ENCODE measurements at places on chromosomes 12 and 14.

DNA sequence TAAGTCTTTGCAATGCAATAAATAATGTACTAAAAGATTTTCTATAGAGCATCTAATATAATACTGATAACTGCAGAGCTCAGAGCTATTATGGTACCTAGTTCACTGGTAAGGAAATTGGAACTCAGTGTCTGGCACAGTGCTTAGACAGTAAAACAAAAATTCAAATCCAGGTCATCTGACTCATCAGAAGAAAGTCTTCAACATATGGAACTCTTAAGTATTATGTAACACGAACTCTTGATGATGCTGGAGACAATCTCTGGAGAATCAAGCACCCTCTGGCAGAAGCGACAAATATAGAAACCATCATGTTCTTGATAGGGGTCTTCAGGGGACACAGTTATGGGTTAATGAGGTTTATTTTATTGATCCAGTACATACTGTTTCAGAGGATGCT lies 37.3 kb upstream of the TRHDE start:
- DNase-seq, result no peak

- no peak for DNase-seq
These were observed 12.0 kb upstream of the FAM234B start for GRCh38 chr12:13032164-13032563.

GRCh38 chr12:18810537-18811253 lies 72.8 kb downstream of the CAPZA3 start:
- DNase-seq, result no peak

DNA sequence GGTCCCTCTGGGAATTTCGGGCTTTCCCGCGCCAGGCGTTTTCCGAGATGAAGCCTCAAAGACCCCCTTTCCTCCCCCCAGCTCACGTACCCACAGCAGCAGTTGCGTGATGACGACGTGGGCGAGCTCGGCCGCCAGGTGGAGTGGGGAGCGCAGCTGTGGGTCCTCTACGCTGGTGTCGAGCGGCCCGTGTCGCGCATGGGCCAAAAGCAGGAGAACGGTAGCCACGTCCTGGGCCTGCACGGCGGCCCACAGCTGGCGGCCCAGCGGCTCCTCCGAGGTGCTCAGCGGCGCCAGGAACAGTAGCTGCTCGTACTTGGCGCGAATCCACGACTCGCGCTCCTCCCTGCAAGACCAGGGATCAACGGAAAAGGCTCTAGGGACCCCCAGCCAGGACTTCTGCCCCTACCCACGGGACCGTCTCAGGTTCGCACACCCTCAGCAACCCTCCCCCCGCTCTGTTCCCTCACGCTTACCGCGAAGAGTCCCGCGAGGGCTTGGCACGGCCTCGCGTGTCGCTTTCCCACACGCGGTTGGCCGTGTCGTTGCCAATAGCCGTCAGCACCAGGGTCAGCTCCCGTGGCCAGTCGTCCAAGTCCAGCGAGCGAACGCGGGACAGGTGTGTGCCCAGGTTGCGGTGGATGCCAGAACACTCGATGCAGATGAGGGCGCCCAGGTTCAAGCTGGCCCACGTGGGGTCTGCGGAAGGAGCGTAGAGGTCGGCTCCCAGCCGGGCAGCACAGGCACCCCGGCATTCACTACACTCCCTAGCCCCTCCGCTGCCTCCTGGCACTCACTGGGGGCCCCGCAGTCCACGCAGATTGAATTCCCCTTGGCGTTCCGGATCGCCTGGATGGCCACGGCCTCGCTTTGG lies 11.4 kb downstream of the AGAP2 start:
- DNase-seq, result peak; percentile 14

- DNase-seq, result no peak
These were observed 8.0 kb downstream of the SLC8B1 start for GRCh38 chr12:113326775-113327395.

- DNase-seq, result no peak
These were observed 203.8 kb downstream of the CALM1 start for GRCh38 chr14:90600619-90601018.

DNA sequence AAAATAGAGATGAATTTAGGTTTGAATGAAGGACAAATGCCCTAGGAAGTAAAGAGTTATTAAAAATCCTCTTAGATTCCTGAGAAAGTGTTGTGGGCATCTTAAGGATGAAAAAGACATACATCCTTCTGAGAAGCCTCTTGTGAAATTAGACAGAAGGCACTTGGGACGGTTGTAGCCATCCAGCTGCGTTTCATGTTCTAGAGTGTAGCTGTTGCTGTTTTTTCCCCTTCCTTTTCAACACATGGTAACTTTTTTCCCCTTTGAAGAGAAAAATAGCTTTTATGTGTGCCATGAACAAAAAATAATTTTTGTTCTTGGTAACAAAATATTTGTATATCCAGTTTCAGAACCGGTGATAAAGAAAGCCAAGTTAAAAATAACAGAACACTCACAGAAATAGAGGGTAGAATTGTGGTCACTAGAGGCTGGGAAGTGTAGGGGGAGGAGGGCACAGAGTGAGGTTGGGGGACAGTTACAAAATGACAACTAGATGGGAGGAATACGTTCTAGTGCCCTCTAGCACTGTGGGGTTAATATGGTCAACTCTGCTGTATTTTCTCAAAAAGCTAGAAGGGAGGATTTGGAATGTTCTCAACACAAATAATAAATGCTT lies 58.4 kb downstream of the PTHLH start:
- no peak for DNase-seq

DNA sequence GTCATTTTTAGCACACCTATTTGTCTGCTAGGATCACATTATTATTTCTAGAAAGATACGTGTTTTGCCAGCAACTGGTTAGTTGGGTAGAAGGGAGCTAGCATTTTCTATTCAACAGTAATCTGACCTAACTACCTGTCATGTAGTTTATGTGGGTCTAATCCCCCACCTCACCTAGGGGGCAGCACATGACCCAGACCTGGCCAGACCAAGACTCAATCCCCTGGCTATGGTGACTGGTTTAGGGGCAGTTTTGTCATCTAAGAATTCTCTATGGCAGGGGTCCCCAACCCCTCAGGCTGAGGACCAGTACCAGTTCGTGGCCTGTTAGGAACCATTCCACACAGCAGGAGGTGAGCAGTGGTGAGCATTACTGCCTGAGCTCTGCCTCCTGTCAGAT lies 29.5 kb upstream of the EVL start:
- no peak for DNase-seq

- no peak for DNase-seq
These were observed 48.7 kb downstream of the ACADS start for GRCh38 chr12:120774169-120774916.

DNA sequence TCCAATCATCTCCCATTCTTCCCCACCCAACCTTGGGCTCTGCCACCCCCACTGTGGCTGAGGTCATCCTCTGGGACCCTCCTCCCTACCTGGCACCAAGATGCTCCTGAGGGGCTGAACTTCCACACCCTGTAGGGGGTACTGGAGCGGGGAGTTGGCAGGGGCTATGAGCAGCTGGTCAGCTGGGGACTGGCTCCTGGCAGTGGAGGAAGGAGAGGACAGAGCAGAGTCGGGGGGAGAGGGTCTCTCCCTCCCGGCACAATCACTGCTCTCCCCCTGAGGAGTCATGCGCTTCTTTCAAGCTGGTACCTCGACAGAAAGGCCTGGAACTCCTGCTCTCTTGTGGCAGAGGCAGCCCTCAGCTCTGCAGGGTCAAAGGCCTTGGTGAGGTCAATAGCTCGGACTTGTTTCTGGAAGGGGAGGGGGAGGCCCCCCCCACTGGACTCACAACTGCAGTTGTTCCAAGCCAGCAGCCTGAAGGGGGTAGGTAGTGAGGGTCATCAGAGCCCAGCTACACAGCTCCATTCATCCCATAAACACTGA lies 2.0 kb downstream of the B4GALNT1 start:
- DNase-seq, result no peak

DNA sequence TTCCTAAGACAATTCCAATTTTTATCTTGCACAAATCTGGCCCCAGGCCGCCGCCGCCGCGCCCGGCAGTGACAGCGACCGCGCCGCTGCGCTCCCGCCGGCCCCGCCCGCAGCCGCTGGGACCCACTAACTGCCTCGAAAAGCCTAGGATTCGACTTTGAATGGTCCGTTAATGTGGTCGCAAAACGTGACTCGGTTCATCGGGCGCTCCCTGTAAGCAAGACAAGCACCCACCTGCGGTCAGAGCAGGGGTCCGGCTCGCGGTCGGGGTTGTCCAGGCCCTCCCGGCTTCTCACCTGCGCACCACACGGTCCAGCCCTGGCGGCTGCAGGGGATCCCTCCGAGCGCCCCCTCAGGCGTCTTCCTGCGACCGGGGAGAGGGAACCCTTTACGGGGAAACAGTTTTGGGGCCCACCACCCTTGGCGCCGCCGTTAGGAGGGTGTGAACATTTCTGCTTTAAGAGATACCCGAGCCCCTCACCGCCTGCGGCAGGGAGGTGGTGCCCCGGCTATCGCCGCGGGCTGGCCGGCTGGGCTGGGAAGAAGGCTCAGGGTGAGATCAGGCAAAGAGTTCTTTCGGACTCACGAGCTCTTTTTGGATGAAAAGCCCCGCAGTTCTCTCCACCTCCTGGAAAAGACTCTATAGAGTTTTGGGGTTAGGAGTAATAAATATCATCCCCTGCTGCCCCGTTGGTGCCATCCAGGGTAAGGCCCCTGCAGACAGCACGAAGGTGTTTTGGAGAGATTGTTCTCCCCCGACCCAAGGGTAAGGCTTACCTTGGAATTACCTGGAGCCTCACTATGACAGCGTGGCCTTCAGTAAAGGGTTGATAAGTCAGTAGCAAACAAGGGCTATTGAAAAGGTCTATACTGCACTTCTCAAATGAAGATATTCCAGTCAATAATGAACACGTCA lies 13.6 kb upstream of the FOXJ2 start:
- DNase-seq, result peak; percentile 59

- DNase-seq, result no peak
These were observed 5.7 kb downstream of the CCND2 start for GRCh38 chr12:4279198-4279690.

DNA sequence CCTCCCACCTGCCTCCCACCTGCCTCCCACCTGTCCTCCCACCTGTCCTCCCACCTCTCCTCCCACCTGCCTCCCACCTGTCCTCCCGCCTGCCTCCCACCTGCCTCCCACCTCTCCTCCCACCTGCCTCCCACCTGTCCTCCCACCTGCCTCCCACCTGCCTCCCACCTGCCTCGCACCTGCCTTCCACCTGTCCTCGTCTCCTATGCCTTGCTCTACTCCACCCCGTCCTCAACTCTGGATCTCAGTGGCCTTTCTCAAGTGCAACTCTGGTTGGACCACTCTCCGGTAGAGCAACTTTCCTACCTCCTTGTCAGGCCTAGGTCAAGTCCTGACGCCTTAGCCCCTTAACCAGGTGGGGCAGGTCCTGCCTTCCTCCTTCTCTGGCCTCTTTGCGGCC lies 29.3 kb upstream of the PEX5 start:
- no peak for DNase-seq

GRCh38 chr14:48584031-48584430 lies 908.6 kb upstream of the MDGA2 start:
- no peak for DNase-seq

- no peak for DNase-seq
These were observed 20.1 kb upstream of the PLEKHD1 start for GRCh38 chr14:69464379-69464778.

- no peak for DNase-seq
These were observed 25.7 kb downstream of the SPTSSA start for GRCh38 chr14:34436118-34436905.

GRCh38 chr12:64916411-64917261 lies 92.2 kb downstream of the TBC1D30 start:
- DNase-seq, result no peak

DNA sequence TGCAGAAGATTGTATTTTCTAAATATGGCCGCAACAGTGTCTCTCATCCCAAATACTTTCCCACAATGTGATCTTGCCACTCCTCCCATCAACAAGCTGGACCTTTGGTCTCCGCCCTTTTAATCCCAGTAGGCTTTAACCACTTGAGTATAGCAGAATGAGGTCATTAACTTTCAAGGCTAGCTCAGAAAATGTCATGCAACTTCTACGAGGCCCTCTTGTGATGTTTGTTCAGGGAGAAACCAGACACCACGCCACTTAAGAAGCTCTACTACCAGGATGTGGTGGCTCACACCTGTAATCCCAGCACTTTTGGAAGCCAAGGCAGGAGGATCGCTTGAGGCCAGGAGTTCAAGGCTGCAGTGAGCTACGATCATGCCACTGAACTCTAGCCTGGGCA lies 20.1 kb upstream of the OR6J1 start:
- no peak for DNase-seq

GRCh38 chr14:75876530-75876929 lies 105.3 kb downstream of the TGFB3 start:
- no peak for DNase-seq

- no peak for DNase-seq
These were observed at the start of gene AQP2 for GRCh38 chr12:49950273-49951251. TSS of gene AQP2 (plus strand) at chr12:49950737. CDS start at chr12:49950831, 94 bp downstream.

GRCh38 chr14:51652168-51653078 lies 713 bp downstream of the FRMD6 start:
- peak; percentile 53 for DNase-seq

DNA sequence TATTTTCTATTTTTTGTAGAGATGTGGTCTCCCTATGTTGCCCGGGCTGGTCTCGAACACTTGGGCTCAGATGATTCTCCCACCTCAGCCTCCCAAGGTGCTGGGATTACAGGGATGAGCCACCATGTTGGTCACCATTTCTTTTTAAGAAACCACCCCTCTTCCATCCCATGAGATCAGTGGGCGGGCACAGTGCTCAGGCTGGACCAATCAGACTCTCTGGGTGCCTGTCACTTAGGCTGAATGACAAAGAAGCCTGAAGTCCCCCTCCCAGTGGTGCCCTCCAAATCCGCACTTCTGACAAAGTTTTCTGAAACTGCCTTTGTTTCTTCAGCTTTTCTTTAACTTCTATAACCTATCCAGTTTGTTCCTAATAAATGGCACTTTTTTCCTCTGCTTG lies 48.2 kb downstream of the CALM1 start:
- no peak for DNase-seq

DNA sequence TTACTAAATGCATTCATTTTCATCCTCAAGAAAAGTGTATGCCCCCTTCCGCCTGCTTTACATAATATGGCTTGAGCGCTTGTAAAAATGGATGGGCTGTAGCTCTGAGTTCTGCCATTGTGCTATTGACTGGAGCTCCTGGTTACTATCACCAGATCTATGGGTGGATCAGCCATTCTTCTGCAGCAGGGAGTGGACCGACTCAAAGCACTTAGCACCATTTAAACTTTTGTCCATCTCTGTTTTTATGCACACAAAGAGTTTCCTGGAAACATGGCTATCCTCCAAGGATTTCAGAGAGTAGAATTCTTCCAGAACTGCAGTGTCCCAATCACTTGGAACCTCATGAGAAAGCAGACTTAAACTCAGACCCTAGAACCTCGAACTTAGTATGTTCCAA lies 4.5 kb upstream of the NUMB start:
- DNase-seq, result no peak

DNA sequence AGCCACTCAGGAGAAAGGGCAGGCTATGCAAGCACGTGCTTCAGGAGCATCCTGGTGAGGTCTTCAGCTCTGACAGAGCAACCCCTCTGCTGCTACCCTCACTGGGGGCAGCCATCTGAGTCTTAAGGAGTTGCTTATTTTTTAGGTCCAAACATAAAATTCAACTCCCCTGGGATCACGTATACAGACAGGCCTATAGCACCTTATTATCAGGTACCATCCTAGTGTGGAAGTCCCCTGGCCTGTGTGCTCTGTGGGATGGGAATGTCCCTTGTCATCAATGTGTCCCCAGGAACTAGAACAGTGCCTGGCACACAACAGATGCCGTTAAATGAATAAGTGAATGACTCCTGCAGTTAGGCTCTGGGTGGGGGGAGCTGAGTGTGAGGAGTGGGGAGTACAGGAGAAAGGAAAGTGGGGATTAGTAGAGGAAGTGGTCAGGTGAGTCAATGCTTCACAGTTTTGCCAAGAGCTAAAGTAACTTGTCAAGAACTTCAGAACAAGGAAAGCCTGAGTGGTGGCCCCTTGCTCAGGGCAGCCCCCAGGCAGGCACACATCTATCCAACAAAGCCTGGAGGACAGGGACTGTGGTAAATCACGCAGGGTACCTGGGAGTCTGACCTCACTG lies 33.5 kb downstream of the DAD1 start:
- peak; percentile 80 for DNase-seq
